HFF-Myc (cell line): ENCODE measurements at places on chromosomes 11 and 22.
A peak's percentile ranks its signal among the peaks of the same experiment; 100 is the strongest.

DNA sequence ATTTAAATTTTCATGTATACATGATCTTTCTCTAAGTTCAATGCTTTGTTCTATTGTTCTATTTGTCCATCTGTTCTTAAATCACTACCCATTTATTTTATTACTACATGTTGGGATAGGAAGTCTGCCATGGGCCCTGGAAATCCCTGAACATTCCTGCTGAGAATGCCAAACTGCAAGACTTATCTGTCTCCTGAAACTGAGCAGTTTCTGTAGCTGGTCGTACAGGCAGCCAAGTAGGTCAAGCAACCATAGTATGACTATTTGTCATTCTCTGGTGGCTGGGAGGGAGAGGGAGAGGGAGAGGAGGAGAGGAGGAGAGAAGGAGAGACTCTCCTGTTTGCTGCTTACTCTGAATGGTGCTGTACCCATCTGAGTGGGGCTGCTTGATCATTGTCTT lies 82.8 kb upstream of the SNX19 start:
- DNase-seq = no peak

DNA sequence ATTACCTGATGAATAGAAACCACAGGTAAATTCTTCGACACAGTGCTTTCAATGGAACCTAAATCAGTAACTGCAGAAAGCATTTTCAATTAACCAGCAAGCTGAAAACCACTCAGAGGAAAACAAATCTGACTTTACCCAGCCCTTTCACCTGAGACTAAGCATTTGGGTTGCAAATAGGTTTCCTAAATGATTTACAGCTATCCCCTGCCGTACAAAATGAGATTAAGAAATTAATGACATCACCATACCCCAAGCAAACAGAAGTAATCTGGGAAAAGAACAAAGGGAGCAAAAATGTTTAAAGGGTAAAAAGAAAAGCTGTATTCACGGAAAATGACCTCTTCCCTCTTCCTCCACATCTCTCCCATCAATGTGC lies 584 bp downstream of the NOX4 start:
- no peak for DNase-seq

DNA sequence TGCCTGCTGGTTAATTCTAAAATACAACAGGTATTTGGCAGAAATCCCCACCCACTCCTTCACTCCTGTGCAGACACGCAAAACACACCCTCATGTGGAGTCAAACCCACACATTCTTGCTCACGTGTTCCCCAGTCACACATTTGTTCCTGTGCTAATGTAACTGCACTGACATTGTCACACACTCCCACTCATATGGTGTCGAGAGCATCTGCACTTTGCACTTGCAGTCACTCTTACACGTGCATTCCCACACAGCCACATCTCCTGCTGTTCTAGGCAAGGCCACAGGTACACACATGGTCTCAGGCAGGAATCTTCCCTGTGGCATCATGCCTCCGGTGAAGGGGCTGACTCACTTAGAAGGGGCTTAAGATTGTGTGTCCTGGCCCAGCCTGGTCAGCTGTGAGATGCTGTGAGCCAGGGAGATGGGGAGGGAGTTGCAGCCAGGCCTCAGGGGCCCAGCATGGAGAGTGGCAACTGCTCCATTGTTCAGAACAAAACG lies 395.0 kb downstream of the TENM4 start:
- DNase-seq = peak; percentile 88

GRCh38 chr11:66932543-66932942 lies 25.6 kb downstream of the PC start:
- DNase-seq = no peak

DNA sequence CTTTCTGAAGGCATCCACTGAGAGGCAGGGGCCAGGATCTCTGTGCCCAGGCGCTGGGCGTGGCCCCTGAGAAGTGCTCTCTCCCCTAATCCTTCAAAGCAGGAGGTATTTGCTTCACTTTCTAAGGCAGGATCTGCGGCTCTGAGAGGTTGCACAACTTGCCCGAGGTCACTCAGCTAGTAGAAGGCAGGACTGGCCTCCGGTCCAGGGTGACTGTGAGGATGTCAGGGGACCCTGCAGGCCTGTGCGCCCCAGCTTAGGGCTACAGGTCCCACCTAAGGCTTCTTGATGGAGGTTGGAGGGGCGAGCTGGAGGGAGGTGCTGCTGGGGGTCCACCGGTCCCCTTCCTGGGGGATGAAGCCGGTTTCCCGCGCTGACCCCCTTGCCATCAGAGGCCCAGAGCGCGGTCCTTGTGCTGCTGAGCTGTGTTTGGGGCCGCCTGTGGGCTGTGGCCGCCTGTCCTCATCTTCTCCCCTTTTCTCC lies 979 bp downstream of the SMIM38 start:
- no peak for DNase-seq

GRCh38 chr11:128201801-128202200 lies 385.6 kb downstream of the ETS1 start:
- DNase-seq = no peak

- DNase-seq = no peak
These were observed 8.0 kb downstream of the APBB1 start for GRCh38 chr11:6410695-6411430.

DNA sequence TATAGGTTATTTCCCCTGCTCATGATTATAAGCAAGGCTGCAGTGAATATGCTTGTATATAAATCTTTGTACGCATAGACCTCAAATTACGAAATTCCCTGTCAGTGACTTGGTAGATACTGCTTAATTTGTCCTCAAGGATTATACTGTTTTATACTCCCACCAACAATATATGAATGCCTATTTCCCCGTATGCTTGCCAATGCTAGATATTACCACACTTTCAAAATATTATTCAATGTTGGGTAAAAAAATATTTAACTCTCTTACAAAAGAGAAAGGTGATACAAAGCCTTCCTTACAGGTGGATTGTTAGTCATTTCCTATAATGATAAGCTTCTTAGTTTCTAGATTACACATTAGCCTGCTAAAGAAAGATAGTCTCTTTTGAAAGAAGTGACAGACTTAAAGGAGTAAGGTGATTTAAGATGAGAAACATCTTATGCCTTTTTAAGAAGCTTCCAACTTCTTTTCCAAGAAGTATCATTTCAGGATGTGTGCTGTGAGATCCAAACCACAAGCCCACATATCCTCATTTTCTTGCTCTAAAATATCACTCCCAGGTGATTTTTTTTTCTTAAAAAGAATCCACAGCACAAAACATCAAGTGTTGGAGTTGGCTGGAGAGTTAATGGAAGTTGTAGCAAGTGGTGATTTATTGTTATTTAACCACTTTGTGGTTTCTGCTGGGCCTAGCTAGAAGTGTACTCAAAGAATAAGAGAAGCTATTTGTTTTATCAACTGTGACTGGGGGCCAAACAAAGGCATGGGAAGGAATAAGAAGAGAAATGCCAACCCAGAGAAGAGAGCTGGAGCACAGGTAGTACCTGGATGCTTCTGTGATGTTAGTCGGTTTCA lies 59.2 kb downstream of the BARX2 start:
- DNase-seq = no peak
